ENCODE measurements at places on chromosomes 7 and 10.

DNA sequence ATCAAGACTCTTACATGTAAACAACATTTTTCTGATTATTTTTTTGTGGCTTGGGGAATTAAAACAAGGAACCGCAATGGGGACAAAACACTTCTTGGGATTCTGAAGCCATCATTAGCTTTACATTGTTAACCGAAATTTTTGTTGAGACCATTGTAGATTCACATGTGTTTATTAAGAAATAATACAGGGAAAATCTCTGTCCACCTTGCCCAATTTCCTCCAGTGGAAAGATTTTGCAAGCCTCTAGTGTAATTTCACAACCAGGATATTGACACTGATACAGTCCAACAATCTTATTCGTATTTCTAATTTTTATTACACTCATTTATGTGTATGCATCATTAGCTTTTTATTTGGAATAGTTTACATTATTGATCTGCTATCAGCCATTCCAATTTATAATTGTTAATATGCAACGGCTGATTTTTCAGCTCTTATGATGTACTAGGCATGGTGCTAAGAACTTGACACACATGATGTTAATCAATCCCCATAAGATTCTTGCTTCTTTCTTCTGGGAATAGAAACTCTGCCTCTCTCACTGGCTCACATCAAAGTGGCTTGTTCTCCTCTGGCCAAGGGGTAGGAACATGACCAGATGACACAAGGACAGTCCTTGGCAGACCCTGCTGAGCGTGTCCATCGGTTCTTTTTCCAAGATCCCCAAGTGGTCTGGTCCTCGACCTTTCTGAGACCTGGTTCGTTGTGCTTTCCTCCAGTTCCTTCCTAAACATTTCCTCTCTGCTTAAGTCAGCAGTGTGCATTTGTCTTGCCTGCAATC, 137.6 kb downstream of the ADAM12 start:
- no peak for DNase-seq

DNA sequence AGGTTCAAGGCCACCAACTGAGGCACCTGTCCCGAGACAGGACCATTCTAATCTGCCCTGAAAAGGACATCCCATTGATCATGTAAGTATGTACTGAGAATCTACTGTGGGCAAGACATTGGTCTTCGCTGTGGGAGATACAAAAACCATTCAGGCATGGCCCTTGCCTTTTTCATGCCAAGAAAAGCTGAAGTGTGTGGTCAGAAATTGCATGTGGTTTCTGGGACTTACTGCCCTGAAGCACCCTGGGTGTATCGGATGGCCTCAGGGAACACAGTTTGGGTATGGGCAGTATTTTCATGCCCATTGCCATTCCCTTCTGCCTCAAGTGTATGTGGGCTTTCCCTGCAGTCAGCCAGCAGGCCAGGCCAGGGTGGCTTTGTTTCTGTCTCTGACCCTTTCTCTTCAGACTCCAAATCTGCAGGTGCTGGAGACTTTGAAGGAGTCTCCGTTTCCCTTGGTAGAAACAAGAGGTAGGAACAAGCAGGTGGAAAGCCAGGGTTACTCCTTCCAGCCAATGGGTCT, 285.7 kb downstream of the ZEB1 start:
- no peak for DNase-seq

GRCh38 chr10:121481180-121481579, 117.1 kb downstream of the FGFR2 start:
- DNase-seq, result no peak

- no peak for DNase-seq
Measured at GRCh38 chr10:69739634-69740033, 62.1 kb upstream of the COL13A1 start.

- DNase-seq, result no peak
Measured at GRCh38 chr10:8279598-8279997, 225.1 kb downstream of the GATA3 start.

DNA sequence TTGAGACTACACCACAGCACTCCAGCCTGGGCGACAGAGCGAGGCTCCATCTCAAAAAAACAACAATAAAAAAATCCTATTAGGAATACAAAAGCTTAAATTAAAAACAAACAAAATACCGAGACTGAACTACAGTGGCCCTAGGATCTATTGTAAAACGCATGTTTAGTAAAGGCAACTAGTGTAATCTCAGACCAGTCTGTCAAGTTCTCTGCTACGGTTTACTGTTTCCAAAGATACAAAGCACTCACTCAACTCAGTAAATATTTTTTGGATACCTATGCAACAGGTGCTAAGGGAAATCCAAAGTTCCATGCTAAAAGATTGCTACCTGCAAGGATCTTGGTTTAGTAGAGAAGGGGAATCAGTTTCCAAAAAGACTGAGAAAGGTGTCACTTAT, 3.4 kb upstream of the MIOS start:
- DNase-seq, result no peak

GRCh38 chr7:39453743-39454355, 112.4 kb upstream of the YAE1 start:
- peak; percentile 28 for DNase-seq

DNA sequence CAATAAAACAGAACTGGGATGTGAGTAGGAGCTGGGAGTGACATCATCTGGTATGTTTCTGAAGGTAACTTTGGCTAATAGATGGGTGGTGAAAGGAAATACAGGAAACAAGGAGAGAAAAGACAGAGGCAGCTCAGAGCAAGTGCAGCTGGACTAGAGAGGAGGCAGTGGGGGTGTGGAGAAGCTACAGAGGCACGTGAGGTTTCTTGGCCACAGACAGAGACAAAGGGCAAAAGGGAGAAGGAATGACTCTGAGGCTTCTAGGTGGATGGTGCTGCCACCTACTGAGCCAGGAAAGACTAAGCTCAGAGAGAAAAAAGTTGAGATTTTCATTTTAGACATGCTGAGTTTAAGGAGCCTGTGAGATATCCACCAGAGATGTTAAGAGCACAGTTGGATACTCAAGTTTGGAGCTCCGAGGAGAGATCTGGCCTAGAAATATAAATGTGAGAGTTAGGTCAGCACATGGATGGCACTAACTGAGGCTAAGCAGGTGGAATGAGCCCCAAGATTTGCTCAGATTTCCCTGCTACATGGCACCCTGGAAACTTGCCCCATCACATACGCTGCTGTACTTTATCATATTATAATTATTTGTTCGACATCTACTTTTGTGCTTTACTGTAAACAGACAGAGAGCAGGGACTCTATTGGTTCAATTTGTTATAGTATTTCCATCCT, 293.0 kb upstream of the IMMP2L start:
- DNase-seq, result no peak

DNA sequence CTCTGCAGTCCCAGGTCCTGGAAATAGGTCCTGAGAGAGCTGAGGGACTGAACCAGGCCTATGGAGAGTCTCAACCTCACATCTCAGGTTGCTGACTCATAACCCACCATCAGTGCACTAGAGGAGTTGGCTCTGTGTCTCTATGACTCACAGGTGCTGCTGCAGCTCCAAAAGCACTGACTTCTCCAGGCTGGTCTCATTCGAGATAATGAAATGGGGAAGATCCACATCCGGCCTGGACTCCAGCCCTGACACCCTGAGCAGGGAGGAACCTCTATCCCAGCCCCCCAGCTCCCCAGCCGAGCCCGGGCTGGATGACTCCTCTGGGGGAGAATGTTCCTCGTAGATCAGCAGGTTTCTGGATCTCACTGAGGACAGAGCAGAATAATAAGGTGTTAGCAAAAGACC, 35.5 kb upstream of the DGKI start:
- no peak for DNase-seq

DNA sequence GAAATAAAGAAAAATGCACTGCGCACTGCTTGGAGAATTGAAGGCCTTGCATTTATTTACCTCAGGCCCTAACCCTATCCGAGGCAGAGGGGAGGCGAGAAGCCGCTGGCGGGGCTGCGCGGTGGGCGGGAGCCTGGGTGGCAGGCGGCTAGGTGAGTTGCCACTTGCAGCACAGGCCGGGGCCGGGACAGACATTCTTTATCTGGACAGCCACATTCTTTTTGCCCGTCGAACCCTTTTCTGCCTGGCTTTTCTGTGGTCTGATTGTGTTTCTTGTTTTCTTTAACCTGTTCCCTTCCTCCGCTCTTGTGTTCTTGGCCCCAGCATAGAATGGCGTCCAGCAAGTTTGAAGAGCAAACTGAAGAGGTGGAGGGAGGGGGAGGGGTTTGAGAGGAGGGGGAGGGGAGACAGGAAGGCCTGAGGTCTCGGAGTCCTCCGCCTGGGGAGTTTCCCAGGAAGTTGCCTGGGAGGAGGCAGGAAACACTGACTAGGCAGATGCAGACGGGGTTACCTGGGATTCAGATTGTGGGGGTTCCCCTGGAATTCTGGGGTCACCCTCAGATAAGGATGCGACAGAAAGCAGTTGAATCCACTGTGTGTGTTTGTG, 5.1 kb downstream of the SHH start:
- no peak for DNase-seq
